ENCODE measurements at places on chromosomes 3 and 15. TPM values are rescaled to one million over a fixed set of nuclear protein-coding genes. Genes with fewer than 3 reads are reported as not detected.

Gene P2RY14
- polyA plus RNA-seq = 0.75 TPM

DNA sequence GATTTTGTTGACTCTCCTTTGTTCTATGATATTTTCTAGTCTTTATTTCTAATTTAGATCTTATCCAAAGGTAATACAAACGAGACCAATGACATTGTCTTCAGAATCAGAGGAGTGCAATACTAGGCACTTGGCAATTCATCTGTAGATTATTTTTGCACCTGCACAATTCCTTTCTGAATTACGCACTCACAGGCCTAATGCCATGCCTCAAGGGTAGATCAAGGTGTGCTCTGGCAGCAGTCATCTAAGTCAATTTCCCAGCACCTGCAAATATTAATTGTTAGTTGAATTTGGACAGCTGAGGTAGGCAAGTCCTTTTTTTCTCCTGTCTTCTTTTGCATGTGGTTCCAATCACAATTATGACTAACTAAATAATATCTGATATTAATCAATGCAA lies 653.2 kb downstream of the ROBO2 start:
- no peak for DNase-seq

DNA sequence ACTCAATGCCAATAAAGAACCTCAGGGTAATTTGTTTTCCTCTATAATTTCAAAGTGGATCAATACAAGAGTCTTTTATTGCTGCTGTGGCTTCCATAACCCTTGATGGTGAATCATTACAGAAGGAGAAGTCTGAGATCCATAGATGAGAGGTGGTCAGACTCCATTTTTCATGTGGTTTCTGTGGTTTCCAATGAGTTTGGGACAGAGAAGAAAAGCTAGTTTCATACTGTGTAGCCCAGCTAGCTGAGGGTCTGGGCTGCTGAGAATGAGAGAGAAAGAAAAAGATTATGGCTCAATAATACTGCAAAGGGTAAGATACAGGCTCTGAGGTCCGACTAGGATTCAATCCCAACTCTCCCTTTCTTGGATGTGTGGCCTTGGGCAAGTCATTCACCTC lies 180.6 kb upstream of the LRRN1 start:
- DNase-seq = no peak

GRCh38 chr15:45714590-45715488 lies 80.0 kb downstream of the SQOR start:
- DNase-seq = peak; percentile 49

GRCh38 chr3:12268049-12268735 lies 20.7 kb upstream of the PPARG start:
- DNase-seq = no peak

DNA sequence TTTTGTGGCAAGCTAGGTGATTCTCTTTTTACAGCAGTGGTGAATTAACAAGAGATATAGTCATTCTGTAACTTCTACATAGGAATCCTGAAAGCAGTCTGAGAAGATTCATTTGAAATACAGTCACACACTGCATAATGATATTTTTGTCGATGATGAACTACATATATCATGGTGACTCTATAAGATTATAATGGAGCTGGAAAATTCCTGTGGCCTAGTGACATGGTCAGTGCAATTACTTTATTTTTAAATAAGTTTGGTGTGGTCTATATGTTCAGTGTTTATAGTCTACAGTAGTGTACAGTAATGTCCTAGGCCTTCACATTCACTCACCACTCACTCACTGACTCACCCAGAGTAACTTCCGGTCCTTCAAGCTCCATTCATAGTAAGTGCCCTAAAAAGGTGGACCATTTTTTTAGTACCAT lies 511.4 kb upstream of the MCTP2 start:
- no peak for DNase-seq

Data from heart left ventricle (tissue), 16 donors.